ENCODE measurements at places on chromosomes 5 and 9.

GRCh38 chr9:31536471-31536870 is 848.0 kb upstream of the ACO1 start:
- DNase-seq = no peak

- peak; percentile 63 for DNase-seq
Measured at GRCh38 chr9:19464764-19465585, 56.2 kb downstream of the ACER2 start.

DNA sequence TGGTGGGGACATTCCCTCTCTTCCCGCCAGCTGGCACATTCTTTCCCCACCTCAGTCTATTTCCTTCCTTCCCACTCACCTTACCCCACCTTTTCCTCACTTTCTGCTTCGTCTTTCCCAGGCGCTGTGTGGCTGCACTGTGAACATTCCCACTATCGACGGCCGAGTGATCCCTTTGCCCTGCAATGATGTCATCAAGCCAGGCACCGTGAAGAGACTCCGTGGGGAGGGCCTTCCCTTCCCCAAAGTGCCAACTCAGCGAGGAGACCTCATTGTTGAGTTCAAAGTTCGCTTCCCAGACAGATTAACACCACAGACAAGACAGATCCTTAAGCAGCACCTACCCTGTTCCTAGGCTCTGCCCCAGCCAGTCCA is 7.3 kb downstream of the DNAJB5 start:
- no peak for DNase-seq

GRCh38 chr5:9197881-9198260 is 348.0 kb downstream of the SEMA5A start:
- no peak for DNase-seq

GRCh38 chr5:142315096-142315900 is 9.5 kb downstream of the SPRY4 start:
- no peak for DNase-seq

DNA sequence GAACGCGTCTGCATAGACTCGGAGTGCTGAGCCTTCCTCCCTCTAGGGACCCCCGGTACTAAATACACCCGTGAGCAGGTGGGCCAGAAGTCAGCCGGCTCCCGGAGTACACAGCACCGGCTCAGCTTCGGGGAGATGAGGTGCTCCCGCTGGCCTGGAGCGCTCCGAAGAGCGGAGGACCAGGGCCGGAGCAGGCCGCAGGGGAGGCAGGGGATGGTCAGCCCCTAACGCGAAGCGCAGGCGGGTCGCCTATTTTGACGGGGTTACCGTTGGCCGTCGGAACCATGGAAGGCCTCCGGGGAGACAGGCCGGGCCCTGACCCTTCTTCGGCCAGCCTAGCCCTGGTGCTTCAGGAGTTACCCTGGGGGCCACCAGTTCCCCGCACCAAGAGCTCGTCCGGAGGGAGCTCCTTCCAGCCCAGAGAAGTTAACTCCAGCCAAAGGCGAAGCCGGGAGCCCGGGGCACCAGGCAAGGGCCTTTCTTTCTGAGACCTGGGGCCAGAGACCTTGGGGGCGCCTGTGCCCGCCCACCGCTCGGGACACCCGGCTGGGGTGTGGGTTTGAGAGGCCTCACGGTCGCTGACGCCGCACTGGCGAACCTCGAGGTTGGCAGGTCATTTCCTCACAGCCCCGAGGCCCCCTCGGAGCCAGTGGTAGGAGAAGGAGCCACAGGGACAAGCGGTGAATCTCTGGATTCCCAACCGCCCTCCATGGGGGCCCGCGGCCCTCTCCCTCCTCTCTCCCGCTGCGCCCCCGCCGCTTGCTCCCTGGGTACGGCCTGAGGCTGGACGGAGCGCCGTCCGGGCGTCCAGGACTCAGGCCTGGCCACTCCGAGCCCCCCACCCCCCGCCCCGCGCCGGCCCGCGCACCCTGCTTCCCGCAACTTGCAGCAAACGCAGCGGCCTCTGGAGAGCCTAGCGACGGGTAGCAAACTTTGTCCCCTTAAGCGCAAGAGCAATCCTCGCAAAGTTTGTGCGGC is 3.4 kb upstream of the IRX4 start:
- DNase-seq = no peak

DNA sequence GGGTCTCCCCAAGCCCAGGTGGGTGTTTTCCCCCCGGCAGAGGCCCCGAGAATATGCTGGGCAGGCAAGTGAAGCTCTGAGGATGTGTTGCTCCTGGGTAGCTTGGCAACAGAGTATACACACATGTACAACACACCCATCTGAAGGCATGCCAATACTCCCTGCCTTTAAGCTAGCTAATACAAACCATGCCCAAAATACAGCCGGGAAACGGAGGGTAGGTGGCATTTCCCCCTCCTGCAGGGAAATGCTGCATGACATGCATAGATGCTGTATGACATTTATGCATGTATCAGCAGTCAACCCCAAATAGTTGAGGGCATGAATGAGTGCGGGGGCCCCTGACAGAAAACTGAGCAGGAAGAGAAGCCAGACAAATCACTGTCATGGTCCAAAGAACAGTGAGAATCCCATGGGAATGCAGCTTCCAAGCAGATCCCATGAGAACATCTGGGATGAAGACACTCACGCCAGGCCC is 614.1 kb downstream of the EBF1 start:
- no peak for DNase-seq

DNA sequence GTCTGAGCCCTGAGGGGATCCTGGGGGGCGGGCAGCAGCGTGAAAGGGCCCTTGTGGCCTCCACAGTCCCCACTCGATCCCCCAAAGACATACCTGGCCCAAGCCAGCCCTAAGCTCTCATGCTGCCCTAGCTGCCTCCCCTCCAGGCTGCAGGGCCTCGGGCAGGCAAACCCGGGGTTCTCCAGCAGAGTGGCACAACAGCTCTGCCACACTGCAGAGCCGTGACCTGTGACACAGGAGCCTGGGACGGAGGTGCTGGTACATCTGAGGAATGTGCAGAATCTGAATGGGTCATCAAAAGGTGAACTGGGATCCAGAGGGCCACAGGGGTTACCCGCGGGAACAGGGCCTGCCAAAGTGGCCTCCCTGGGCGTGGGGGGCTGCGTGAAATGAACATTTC is 163.2 kb downstream of the DAB2IP start:
- no peak for DNase-seq

- no peak for DNase-seq
Measured at GRCh38 chr9:134726722-134727034, 85.1 kb downstream of the COL5A1 start.

DNA sequence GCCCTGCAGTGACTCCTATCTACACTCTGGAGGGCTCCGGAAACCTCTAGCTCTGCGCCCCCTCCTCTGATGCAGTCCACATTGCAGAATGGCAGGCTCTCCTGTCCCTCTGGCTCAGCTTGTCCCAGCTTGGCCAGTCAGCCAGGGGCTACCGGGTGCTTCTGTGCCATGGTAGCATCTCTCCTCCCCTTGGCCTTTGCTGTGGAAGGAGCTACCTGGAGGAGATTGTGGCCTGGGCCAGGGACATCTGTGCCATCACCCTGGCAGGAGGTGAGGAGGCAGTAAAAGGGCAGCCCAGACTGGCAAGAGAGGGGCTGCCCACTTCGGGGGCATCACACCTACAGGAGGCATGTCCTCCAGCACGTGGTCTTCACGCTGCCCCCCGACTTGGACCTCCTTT is 38.1 kb upstream of the FCN1 start:
- DNase-seq = no peak

GRCh38 chr9:135165003-135165711 is 77.7 kb downstream of the OLFM1 start:
- DNase-seq = no peak

- no peak for DNase-seq
Measured at GRCh38 chr9:71357346-71357745, 235.9 kb upstream of the TRPM3 start.

- DNase-seq = no peak
Measured at GRCh38 chr9:138116521-138116920, 238.9 kb downstream of the CACNA1B start.

GRCh38 chr5:143176048-143176447 is 227.4 kb downstream of the NR3C1 start:
- no peak for DNase-seq

- peak; percentile 88 for DNase-seq
Measured at GRCh38 chr5:157172403-157172802, 6.3 kb upstream of the GARIN3 start.

- DNase-seq = no peak
Measured at GRCh38 chr5:154851351-154851750, 948 bp upstream of the FAXDC2 start.

- no peak for DNase-seq
Measured at GRCh38 chr5:142259758-142260157, 65.1 kb downstream of the SPRY4 start.

- no peak for DNase-seq
Measured at GRCh38 chr5:12683249-12683648, 779.0 kb upstream of the CTNND2 start.

- no peak for DNase-seq
Measured at GRCh38 chr5:581266-581665, 30.9 kb upstream of the CEP72 start.

GRCh38 chr9:125511789-125512660 is 195.0 kb downstream of the MAPKAP1 start:
- DNase-seq = no peak

GRCh38 chr5:98069876-98070512 is 703.5 kb upstream of the RGMB start:
- DNase-seq = no peak

GRCh38 chr9:20178197-20178596 is 389.4 kb upstream of the SLC24A2 start:
- no peak for DNase-seq

DNA sequence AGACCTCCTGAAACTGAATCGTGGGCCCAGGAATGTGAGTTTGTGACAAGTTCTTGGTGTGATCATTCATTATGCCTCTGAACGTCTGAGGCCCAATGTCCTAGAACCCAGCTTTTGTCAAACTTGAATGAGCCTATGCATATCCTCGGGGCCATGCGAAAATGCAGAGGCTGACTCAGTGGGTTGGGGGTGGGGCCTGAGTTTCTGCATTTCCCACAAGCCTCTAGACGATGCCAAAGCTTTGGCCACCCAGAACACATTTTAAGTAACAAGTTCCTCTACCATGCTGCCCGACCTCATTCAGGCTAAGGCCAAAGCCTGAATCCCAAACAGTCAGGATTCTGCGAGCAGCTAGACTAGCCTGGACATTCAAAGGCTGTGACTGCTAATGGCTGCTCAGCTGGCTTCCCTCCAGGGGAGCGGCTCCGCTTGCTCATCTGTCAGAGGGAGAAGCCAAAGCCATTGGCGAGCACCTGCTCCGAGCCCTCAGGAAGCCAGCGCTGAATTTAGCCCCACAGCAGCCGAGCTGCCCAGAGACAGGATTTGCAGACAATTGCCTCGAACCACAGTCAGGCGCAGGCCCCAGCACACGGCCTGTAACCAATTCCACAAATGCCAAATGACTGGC is 177.5 kb downstream of the ZDHHC21 start:
- DNase-seq = no peak

DNA sequence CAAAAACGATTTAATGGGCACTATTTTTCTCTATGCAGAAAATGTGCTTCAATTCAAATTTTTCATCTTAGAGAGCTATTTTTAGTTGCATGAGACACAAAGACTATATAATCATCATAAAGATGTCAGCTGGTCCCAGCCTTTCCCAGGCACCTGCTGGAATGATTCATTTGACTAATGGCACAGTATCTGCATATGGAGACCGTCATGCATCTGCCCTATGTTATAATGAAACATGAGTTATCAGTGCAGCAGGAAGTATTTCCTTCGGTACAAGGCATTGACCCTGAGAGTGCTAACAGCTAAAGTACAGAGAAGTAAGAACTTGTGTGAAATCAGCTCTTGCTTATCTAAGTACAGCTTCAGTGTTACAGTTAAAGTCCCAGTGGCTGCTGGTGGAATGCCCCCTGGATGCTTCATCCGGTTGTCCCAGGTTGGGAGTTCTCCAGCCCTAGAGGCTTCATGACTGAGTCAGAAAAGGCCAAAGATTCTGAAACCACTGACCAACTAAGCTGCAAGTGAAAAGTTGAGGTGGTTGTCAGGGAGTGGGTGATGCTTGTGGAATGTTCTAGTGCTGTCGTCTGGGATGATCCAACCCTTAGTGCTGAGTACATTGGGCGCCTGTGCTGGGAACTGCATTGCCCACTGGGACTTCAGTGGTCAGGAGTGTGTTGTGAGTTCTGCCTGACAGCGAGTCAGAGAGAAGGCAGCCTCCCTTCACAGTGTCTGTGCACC is 57.2 kb downstream of the MTRR start:
- DNase-seq = no peak

DNA sequence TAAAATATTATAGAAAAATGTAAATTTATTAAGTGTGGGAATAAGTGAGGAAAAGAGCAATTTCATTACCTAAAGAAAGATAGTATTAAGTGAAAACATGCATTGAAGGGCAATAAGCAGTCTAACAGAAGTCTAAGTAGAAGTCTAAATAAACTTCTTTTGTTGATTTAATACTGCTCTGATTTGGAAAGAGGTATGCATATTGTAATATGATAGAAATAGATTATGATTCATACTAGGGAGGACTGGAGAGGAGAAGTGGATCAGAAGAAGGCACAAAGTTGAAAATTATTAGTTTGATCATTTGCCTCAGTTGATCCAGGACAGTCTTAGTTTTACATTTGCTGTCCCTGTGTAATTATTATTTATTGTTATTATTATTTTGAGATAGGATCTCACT is 6.6 kb upstream of the ERBIN start:
- no peak for DNase-seq

DNA sequence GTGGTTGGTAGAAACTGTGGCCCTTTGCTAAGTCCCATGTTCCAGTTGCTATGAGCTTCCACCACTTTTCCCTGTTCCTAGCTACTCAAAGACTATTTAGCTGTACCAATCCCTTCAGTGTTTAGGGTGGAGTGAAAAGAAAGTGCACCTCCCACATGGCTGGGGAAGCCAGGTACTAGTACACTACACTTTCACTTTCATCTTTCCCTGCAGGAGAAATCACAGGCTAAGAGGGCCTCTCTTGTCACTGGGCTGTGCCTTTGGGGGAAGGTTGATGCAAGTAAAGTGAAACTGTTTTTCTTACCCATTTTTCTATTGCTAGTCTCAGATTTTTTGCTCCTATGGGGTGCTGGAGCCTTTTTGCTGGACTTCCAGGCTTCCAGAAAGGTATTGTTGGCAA is 33.5 kb upstream of the CKS2 start:
- no peak for DNase-seq

GRCh38 chr5:8062521-8062920 is 193.6 kb downstream of the MTRR start:
- DNase-seq = no peak

DNA sequence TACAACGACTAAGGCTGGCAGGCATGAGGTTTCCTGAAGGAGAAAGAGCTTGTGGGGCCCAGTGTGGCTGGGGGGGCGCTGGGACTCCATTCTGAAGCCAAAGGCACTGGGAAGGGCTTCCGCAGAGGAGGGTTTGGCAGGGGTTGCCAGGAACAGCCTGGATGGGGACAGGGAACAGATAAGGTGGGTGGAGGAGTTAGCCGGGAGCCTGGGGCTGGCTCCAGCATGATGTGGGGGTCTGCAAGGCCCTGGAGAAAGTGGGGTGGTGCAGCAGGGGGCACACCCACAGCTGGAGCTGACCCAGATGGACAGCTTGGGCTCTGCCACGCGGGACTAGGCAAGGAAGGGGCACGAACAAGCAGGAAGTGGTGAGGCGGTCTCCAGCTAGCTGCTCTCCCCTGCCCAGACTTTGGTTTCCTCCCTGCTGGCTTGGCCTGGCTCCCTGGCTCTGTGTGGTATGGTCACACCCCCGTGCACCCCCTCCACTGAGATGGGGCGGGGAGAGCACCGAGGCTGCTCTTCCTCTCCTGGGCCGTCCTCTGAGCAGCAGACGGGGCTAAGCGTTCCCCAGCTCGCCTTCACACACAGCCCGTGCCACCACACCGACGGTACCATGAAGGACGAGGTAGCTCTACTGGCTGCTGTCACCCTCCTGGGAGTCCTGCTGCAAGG is at the start of gene LTC4S:
LTC4S (plus strand) TSS at position 519 of the 672 bp plus-strand sequence; CDS start at position 614, 95 bp downstream.
- DNase-seq = peak; percentile 31

GRCh38 chr9:12539580-12539975 is 153.6 kb upstream of the TYRP1 start:
- no peak for DNase-seq

All from activated CD4-positive, alpha-beta T cell treated with anti-CD3 and anti-CD28 coated beads, Interleukin-2, amount 50 U/mL, for 4 hours (primary cell).